ENCODE measurements at places on chromosomes 5 and 9. TPM values are rescaled to one million over a fixed set of nuclear protein-coding genes. Genes with fewer than 3 reads are reported as not detected.

DNA sequence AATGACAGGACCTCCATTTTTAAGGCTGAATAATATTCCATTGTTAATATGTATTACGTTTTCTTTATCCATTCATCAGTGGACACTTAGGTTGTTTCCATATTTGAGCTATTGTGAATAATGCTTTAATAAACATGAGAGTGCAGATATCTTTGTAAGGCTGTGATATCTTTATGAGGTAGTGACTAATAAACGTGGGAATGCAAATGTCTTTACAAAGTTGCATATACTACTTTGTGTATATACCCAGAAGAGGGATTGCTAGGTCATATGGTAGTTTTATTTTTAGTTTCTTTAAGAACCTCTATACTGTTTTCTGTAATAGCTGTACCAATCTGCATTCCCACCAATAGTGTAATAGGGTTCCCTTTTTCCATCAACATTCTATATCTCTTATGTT lies 148.7 kb downstream of the FOCAD start:
- DNase-seq: no peak

- DNase-seq: no peak
Measured at GRCh38 chr5:32421075-32421474, 23.5 kb downstream of the ZFR start.

DNA sequence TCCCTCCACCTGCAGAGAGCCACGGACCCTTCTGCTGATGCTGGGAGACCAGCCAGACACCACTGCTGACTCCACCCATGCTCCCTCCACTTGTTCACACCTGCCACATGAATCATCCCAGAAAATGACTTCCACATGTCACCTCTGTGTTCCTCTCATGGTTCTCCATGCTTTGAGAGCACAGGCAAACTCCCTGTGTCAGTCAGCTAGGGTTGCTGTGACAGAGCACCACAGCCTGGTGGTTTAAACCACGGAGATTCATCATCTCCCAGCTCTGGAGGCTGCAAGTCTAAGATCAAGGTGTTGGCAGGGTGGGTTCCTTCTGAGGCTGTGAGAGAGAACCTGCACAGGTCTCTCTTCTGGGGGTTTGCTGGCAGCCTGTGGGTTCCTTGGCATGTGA lies 381.4 kb downstream of the GADD45G start:
- no peak for DNase-seq

Gene SPATA6L
- 2.5 TPM for total RNA-seq

Gene CCNJL
- total RNA-seq: 0.08 TPM
